EL (cell line): ENCODE measurements at places on chromosomes 7 and 10.
A peak's percentile ranks its signal among the peaks of the same experiment; 100 is the strongest.

DNA sequence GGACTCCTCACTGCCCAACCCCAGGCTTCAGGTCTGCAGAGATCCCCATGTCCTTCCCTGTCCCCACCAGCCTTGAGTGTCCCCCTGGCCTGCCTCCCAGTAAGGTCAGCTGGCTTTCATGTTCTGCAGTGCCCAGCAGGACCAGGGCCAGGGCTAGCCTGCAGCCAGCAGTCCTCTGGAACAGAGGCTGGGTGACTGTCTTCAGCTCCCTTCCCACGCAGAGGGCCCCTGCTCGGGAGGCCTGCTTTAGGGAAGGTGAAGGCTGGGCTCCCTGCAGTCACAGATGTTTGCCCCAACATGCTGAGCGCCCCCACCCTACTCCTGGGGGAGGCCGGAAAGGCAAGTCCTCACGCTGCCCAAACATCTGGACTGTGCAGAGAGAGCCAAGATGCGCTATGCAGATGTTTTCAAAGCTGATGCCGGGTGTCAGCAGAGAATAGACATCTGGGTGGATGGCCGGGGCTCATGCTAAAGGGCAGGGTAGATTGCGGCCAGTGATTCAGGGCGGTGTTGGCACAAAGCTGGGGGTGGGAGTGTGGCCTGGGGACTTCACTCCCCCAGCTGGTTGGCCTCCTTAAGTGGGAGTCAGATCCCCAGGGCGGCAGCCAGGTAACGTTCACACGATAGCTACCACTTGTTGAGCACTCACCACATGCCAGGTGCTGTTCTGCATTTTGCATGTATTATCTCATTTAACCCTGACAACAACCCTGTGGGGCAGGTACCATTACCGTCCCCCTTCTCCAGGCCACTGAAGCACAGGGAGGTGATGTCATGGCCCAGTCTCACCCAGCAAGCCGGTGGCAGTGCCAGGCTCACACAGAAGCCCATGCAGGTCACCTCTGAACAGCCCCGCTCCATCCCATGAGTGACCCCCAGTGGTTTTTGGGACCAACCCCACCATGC is 71.2 kb upstream of the COL13A1 start:
- DNase-seq, result no peak

DNA sequence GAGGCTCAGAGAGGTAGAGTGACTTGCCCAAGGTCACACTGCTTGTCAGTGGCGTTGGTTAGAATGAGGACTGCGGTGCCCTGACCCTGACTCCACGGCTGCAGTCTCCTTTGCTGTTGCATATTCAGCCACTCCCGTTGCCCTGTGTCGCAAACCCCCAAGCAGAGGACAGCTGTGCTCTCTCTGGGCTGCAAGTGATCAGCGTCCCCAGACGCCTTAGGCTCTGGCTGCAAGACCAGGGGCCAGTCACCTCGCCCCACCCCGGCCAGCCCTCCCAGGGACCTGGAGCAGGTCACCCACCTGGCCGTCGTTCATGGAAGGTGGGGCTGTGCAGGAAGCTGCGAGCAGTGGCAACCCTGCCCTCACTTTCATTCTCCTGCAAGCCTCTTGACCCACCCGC is 51.7 kb upstream of the NANOS1 start:
- DNase-seq, result no peak

DNA sequence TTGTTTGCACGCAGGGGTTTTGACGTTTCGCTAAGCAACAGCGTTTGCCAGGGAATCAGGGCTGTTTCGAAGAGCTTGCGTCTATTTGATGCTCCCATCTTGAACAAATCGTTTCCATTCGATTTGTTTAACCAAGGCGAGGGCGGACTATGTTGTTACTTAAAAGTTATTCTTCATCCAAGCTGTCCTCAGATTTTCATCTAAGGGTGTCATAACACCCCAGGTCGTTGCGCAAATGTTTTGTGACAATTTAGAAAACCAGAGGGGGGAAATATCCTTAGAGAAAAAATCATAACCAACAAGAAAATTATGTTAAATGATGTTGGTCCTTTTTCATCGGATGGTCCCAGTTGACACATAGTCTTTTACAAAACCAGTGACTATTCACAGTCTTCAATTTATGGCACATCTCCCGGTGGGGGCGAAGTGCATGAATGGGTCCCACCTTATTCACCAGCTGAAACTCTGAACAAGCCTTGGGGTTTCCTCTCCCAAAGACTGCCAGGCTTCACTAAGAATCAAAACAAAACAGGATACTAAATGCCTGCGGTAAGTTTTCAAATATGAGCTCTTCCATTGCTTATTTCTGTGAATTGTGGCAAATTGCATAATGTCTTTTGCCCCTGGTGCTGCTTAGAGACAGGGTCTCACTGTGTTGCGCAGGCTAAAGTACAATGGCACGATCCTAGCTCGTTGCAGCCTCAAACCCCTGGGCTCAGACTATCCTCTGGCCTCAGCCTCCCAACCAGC is 109.9 kb downstream of the REEP3 start:
- DNase-seq, result peak; percentile 6

DNA sequence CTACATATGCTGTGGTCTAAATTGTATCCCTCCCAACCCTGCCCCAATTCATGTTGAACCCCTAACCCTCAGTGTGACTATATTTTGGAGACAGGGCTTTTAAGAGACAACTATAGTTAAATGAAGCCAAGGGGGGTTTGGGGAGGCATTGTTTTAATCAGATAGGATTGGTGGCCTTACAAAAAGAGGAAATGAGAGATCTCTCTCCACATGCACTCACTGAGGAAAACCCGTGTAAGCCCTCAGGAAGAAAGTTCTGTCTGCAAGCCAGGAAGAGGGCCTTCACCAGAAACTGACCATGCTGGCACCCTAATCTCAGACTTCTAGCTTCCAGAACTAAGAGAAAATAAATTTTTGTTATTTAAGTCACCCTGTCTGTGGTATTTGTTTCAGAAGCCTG is 276.7 kb downstream of the KIF20B start:
- DNase-seq, result no peak

GRCh38 chr7:70953331-70953741 is 178.6 kb upstream of the GALNT17 start:
- DNase-seq, result no peak

GRCh38 chr10:113610631-113611601 is 52.9 kb downstream of the NRAP start:
- DNase-seq, result no peak

- DNase-seq, result peak; percentile 31
These were observed 174.9 kb downstream of the CREB5 start for GRCh38 chr7:28587211-28587610.

GRCh38 chr7:80241671-80242070 is 107.0 kb downstream of the GNAI1 start:
- no peak for DNase-seq

DNA sequence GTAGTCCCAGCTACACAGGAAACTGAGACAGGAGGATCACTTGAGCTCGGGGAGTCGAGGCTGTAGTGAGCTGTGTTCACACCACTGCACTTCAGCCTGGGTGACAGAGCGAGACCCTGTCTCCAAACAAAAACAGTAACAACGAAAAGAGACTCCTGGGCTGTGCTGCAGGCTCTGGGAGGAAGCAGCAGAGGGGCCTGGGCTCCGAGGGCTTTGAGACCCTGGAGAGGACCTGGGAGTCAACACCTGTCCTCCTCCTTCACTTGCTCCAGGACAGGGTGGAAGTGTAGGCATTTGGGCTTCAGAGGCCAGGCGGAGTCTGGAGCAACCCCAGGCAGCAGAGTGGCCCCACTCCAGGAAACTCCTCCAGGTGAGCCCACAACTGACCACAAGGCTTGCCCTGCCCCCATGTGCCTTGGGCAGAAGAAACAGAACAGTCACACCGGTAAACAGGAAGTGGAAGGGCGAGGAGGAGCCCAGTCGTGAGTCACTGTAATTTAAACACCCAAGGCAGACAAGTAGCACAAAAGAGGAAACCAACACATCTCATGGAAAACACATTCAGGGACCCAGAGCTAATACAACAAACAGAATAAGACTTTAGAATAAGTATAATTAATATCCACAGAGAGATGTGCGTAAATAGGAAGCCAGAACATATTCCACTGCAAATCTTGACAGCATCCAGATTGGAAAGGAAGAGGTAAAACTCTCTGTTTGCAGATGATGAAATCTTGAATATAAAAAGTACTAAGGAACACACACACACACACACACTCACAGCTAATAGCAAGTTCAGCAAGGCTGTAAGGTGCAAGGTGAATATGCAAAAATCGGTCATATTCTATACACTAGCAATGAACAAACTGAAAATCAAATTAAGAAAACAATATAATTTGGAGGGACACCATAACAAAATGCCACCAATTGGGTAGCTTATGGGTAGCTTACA is 20.5 kb upstream of the RASGEF1A start:
- no peak for DNase-seq

DNA sequence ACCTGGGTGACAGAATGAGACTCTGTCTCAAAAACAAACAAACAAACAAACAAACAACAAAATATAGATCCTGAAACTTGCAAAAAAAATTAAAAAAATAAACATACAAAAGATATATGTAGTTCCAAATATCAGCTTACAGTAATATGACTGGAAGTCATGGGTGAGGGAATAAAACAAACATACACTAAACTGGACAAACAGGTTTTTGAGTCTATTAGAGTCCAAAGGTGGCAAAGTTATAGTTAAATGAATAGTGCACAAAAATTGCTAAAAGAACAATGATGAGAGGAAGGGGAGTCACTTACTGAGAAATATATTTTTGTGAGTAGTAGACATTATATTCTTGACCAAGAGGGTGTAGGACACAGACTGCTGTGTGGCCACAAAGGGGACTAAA is 16.7 kb upstream of the RSBN1L start:
- DNase-seq, result no peak
